ENCODE measurements at places on chromosomes 16 and 17.

- DNase-seq: no peak
Measured at GRCh38 chr17:33838281-33838680, 416.8 kb upstream of the CCL2 start.

DNA sequence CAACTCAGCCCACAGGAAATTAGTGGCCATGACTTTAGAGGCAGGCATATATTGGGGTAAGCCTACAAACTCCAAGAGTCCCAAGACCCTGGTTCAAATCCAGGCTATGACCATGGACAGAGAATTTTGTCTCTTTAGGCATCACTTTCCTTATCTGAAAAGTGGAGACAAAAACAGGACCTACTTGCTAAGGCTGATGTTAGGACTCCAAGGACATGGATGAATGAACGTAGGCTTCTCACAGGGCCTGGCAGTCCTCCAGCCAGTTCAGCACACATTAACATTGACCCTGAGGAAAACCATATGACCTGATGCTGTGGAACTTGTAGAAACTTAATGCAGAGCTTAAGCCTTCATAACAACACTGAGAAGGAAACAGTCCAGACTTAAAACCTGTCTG, 1.4 kb downstream of the FKBP10 start:
- DNase-seq: no peak

DNA sequence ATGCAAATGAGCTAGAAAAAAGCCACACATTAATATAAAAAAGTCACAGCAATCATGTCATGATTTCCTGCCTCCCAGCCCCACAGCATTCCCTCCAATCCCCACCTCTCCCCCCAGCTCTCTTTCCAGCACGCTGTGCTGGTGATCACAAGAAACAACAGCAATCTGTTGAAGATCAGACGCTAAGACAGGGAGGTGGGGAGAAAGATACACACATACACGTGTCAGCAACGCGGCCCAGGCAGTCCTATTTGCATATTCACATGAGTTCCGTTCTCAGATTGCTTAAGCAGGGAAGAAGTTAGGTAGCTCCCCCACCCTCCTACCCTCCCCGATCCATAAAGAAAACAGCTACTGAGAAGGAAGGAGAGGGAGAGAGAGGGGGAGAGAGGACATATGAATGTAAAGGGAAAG, 405.5 kb upstream of the PSMD7 start:
- DNase-seq: no peak

GRCh38 chr17:21228111-21228510, 14.2 kb upstream of the TMEM11 start:
- no peak for DNase-seq

GRCh38 chr16:54346041-54346440, 59.5 kb upstream of the IRX3 start:
- DNase-seq: no peak

GRCh38 chr16:66984892-66985311, 3.5 kb upstream of the CES4A start:
- DNase-seq: peak; percentile 49
